OCI-LY7 (cell line): ENCODE measurements at places on chromosomes 3 and 15.
A peak's percentile ranks its signal among the peaks of the same experiment; 100 is the strongest.

GRCh38 chr15:77518458-77518857 lies 97.8 kb downstream of the HMG20A start:
- no peak for DNase-seq

DNA sequence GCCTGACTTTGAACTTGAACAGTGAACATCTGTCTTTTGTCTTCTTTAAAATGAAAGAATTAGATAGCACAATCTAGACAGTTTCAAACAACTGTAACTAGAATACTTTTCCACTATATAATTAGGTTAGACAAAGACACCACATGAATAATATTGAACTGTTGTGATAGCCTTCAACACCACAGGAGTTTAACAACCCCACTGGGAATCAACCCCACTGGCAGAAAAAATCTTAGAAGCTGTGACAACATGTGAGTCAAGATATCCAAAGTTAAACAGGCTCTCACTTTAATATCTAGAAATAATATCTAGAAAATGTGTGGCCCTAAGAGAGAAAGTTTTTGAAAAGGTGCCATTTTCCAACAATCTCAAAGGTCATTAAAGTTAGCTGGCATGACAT lies 64.4 kb upstream of the PRICKLE2 start:
- DNase-seq = no peak

- no peak for DNase-seq
Observed at GRCh38 chr15:88275804-88276203, 19.3 kb upstream of the NTRK3 start.

DNA sequence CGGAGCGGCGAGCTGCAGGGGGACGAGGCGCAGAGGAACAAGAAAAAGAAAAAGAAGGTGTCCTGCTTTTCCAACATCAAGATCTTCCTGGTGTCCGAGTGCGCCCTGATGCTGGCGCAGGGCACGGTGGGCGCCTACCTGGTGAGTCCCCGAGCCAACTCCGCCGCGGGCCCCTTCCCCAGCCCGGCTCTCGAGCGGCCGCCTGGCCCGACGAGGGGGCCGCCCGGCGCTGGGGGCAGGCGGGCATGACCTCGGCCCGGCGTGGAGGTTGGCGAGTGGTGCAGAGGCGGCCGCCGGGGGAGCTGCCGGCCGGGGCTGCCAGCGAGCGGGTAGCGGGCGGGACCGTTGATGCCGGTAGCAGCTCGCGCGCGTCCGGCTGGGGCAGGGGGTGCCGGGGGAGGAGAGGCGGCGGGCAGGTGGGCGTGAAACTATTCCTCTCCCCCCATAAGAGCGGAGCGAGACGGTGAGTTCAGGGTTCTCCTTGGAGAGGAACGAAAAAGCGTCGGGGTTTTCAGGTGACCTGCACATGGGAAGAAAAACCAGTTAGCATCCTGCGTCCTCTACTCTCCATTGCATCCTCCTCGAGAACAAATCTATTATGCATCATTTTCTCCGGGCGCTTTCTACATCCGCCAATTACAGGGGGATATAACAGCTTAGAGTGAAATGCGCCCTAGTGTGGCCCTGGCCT lies 585 bp downstream of the SLCO3A1 start:
- peak; percentile 76 for DNase-seq

GRCh38 chr3:33145221-33145900 lies 31.5 kb downstream of the CRTAP start:
- DNase-seq = no peak
